Activated CD8-positive, alpha-beta T cell treated with anti-CD3 and anti-CD28 coated beads, Interleukin-2, amount 10 ng/mL, durations not matched to agents 7 days and 5 days (primary cell): ENCODE measurements at places on chromosomes 5 and 9. TPM values are rescaled to one million over a fixed set of nuclear protein-coding genes. Genes with fewer than 3 reads are reported as not detected.
A peak's percentile ranks its signal among the peaks of the same experiment; 100 is the strongest.

DNA sequence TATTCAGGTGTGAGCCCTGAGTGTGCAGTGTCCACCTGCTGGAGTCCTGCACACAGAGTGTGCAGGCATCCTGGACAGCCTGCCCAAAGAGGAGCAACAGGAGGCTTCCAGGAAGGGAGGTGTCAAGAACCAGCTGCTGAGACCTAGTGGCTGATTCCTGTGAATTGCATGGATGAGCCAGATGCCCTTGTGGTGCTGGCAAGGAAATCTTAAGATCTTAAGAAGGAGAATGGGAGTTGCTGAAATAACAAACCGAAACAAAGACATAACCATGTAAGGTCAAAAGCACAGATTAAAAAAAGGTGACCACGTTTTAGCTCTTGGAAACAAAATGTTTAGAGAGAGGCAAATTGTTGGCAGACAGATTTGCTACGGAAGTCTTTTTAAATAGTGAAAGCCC, 29.3 kb upstream of the RPS23 start:
- DNase-seq, result no peak
- peaks cover 4% of the 10 kb centered on the region for H3K36me3 ChIP-seq
- no peak overlapping the region for H3K27ac ChIP-seq

DNA sequence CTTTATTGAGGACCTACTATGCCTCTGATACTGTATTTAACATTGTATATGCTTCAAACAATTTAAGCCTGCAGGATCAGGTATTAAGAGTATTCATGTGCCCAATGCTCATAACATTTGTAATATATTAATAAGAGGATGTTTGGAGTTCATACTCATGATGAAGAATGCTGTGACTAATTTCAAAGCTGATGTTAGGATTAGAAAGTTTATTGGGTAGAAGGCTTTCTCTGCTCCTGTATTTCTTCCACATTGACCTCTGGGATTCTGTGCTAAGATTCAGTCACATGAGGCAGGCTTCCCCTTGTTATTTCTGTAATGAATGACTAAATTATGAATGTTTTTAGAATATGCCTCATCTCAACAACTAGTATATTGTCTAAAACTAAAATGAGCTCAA, 456.4 kb downstream of the NFIB start:
- DNase-seq, result no peak
- H3K4me1 ChIP-seq, result no peaks in the 10 kb centered on the region
- no peak overlapping the region for H3K4me3 ChIP-seq
- no peaks in the 10 kb centered on the region for H3K36me3 ChIP-seq
- no peaks in the 10 kb centered on the region for H3K27me3 ChIP-seq

GPR151 gene
- not detected for total RNA-seq

GRCh38 chr5:103258957-103259704, 568 bp downstream of the MACIR start:
- H3K4me3 ChIP-seq, result peak overlapping the region; percentile 85
- H3K27me3 ChIP-seq, result peaks cover 21% of the 10 kb centered on the region
- peaks cover 4% of the 10 kb centered on the region for H3K36me3 ChIP-seq

GRCh38 chr9:27303219-27303618, 6.3 kb upstream of the EQTN start:
- peaks cover 4% of the 10 kb centered on the region for H3K27me3 ChIP-seq
- no peak overlapping the region for H3K4me3 ChIP-seq
- no peak overlapping the region for H3K27ac ChIP-seq
- no peak for DNase-seq

- no peak for DNase-seq
- H3K4me1 ChIP-seq, result no peaks in the 10 kb centered on the region
- no peaks in the 10 kb centered on the region for H3K27me3 ChIP-seq
- H3K4me3 ChIP-seq, result no peak overlapping the region
- no peak overlapping the region for H3K27ac ChIP-seq
- H3K36me3 ChIP-seq, result no peaks in the 10 kb centered on the region
Observed at GRCh38 chr5:102700120-102700831, 54.8 kb upstream of the PAM start.

DNA sequence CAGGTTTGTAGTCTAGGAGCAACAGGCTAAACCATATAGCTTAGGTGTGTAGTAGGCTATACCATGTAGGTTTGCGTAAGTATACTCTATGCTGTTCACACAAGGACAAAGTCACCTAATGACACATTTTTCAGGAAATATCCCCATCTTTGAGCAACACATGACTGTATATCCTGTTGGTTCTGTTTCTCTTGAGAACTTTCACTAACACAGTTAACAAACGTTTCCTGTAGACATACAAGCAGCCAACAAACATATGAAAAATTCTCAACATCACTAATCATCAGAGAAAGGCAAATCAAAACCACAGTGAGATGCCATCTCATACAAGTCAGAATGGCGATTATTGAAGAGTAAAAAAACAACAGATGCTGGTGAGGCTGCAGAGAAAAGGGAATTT, 68.2 kb downstream of the NR2F1-AS1 start:
- H3K4me1 ChIP-seq, result no peaks in the 10 kb centered on the region
- DNase-seq, result no peak
- H3K27ac ChIP-seq, result no peak overlapping the region
- no peaks in the 10 kb centered on the region for H3K27me3 ChIP-seq
- no peaks in the 10 kb centered on the region for H3K36me3 ChIP-seq
- H3K4me3 ChIP-seq, result no peak overlapping the region

GRCh38 chr5:138033907-138034306, 1.0 kb upstream of the FAM13B start:
- DNase-seq, result no peak
- H3K4me3 ChIP-seq, result peak overlapping the region; percentile 92
- peak overlapping the region; percentile 95 for H3K27ac ChIP-seq
- peaks cover 23% of the 10 kb centered on the region for H3K36me3 ChIP-seq

TNFSF8 gene
- total RNA-seq, result 55.3 TPM

GRCh38 chr9:99953861-99954507, 47.5 kb downstream of the STX17 start:
- no peaks in the 10 kb centered on the region for H3K27me3 ChIP-seq
- no peak for DNase-seq
- peaks cover 4% of the 10 kb centered on the region for H3K4me1 ChIP-seq
- no peak overlapping the region for H3K27ac ChIP-seq
- no peak overlapping the region for H3K4me3 ChIP-seq

DNA sequence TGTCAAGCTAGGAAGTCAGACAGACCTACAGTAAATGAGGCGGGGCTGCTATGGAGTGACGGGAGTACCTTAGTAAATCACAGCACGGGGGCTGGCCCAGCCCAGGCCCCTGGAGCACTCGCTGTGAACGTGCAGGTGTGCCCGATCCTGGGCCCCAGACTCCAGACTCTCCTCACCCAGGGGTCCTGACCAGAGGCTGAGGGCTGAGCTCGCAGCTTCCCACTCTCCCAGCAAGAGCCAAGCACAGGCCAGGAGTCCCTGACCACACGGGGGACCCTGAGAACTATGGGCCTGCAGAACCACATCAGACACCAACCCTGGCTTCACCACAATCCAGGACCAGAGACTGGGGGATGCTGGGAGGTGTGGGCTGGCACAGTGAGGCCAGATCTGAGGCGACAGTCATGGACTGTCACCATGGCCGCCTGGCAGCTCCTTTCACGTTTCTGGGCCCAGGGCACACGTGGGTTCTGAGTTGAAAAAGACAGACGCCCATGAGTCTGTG, 73.4 kb downstream of the ADAMTS2 start:
- H3K4me3 ChIP-seq, result no peak overlapping the region
- no peaks in the 10 kb centered on the region for H3K4me1 ChIP-seq
- no peak overlapping the region for H3K27ac ChIP-seq
- no peaks in the 10 kb centered on the region for H3K36me3 ChIP-seq

DNA sequence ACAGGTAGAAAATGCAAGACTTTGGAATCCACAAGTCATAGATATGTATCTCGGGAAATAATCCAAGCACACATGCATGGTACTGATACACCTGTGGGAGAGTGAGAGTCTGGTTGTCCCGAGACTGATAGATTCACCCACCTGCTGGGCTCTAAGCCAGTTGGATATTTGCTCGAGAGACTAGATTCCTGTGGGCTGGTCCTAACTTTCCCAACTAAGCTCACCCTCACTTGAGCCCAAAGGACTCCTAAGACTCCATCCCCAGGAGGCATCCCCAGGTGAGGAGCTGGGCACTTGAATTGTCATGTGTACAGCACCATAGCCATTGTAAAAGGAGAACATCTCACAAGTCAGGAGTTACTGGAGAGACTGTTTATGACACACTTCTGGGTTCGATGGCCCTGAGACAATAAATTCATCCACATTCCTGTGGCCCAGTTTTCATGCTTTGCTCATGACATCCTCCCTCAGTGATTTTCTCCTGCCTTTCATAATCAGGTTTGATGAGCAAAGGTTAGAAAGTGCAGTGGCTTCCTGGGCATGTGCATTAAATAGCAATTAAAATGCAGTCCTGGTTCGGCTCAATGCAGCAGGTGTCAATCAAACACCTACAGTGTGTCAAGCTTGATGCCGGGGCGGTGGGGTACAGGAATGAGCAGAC, 18.1 kb downstream of the SLC1A1 start:
- no peak overlapping the region for H3K4me3 ChIP-seq
- H3K27ac ChIP-seq, result no peak overlapping the region
- H3K4me1 ChIP-seq, result no peaks in the 10 kb centered on the region
- DNase-seq, result no peak
- peaks cover 8% of the 10 kb centered on the region for H3K27me3 ChIP-seq

ORM2 gene
- total RNA-seq, result not detected

DNA sequence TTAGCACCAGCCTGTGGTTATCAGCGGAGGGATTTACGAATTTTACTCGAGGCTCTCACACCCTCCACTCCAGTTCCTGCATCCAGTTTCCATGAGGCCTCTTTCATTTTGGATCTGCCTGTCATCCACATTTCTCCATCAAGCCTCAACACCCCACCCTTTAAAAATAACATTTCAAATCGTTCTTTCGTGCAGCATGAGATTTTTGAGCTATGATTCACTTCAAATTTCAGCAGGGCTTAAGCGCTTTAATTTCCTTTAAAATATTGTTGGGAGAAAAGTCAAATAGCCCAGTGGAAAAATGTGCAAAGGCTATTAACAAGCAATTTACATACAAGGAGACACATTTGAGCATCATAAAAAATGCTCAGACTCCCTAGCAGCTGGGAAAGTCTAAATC, 103.2 kb downstream of the MSX2 start:
- no peak for DNase-seq
- H3K27me3 ChIP-seq, result no peaks in the 10 kb centered on the region
- H3K27ac ChIP-seq, result no peak overlapping the region
- no peak overlapping the region for H3K4me3 ChIP-seq

- no peak overlapping the region for H3K27ac ChIP-seq
- H3K36me3 ChIP-seq, result no peaks in the 10 kb centered on the region
Observed at GRCh38 chr9:136342181-136343120, 15.1 kb downstream of the GPSM1 start.
